ENCODE measurements at places on chromosomes 5 and 9.
A peak's percentile ranks its signal among the peaks of the same experiment; 100 is the strongest.

DNA sequence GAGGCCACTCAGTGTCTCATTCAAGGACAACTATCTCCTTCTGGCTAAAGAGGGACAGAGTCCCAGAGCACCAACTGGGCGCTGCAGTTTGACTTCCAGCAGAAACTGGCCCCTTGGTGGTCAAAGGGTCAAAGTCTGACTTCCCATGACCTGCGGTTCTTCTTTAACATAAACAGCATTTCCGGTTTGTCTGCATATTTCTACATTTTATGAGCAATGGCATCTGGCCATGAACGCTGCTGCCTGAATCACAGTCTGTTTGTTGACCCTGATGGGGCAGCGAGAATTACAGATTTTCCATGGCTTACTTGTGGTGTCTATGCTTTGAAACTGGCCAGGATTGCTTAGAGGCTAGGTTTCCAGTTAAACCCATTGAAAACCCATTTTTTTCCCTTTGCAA lies 1.3 kb downstream of the TNFSF15 start:
- DNase-seq, result no peak

GRCh38 chr9:115127191-115127817 lies 9.3 kb upstream of the TNC start:
- no peak for DNase-seq

DNA sequence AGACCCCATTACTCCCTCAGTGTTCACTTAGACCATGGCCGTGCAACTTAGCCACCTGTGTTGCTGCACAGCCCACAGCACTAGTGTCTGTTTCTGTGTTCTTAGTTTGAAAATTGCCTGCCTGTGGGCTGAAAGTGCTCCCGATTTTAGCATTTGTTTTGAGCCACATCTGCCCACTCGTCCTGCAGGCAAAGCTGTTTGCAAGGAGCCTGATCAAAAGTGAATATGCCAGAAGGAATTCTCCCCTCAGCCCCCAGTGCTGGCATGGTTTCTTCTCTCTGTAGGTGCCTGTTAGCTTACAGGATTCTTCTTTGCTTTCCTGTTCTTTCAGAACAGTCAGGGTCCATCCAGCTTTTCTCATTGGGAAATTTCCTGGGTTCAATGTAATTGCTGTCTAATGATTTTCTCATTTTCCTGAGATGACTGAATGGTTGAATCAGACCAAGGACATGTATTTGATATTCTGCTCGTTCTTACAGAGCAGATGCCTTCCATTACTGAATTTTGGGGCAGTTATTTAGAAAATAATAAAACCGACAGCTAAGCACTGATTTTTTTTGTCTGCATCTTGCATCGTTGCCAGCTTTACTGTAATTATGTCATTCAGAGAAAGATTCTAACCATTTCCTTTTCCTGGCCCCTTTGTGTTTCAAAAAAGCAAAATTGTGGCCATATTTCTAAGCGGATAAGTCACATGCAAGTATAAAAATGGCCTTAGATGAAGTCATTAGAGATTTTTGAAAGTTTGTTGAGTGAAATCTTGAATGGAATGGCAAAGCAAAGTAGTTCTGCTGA lies 111.1 kb upstream of the CKMT2 start:
- no peak for DNase-seq

DNA sequence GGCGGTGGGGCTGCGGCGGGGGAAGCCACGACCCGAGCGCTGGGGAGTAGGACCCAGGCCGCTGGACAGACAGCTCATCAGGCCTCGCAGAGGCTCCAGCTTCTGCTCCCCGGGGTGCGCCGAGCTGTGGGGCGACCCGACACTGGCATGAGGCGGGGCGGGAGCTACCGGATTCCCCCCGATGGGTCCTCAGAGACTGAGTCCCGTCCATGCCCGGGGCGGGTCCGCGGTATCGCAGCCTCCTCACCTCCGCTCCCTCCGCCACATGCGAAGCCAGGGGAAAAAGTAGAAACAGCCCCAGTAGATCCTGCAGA lies 2.6 kb upstream of the CCL27 start:
- DNase-seq, result no peak

- no peak for DNase-seq
Measured at GRCh38 chr5:113776168-113776567, 262.7 kb downstream of the YTHDC2 start.

DNA sequence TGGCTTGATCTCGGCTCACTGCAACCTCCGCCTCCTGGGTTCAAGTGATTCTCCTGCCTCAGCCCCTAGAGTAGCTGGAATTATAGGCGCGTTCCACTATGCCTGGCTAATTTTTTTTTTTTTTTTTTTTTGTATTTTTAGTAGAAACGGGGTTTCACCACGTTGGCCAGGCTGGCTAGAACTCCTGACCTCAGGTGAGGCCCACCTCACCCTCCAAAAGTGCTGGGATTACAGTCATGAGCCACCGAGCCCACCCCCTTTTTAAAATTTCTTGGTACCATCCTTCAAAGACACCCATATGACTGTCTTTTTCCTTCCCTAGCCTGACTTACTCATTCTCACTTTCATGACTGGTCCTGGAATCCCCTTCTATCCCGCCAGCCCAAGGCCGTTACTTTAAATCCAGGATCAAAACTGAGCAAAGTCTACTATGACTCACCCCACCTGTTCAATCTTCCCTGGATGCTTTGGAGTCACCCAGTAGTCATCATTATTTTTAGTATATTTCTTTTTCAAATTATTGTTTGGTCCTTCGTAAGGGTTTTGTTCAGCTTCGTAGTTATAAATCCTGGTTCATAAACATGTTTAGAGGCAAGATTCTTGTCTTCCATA lies 1.2 kb upstream of the TBCA start:
- no peak for DNase-seq

- DNase-seq, result no peak
Measured at GRCh38 chr5:39199335-39199734, 20.0 kb downstream of the FYB1 start.

DNA sequence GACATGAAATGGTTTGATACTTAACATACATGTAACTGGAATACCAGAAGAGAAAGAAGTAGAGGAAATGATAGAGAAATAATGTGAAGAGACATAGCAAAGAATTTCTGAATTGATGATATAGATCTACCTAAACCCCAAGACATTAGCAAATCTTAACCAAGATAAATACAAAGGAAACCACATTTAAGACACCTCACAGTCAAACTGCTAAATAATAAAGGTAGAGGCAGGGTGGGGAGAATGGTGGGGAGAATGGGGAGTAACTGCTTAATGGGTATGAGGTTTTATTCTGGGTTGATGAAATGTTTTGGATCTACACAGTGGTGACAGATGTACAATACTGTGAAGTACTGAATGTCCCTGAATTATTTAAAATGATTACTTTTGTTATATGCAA lies 17.5 kb downstream of the CARNMT1 start:
- no peak for DNase-seq

DNA sequence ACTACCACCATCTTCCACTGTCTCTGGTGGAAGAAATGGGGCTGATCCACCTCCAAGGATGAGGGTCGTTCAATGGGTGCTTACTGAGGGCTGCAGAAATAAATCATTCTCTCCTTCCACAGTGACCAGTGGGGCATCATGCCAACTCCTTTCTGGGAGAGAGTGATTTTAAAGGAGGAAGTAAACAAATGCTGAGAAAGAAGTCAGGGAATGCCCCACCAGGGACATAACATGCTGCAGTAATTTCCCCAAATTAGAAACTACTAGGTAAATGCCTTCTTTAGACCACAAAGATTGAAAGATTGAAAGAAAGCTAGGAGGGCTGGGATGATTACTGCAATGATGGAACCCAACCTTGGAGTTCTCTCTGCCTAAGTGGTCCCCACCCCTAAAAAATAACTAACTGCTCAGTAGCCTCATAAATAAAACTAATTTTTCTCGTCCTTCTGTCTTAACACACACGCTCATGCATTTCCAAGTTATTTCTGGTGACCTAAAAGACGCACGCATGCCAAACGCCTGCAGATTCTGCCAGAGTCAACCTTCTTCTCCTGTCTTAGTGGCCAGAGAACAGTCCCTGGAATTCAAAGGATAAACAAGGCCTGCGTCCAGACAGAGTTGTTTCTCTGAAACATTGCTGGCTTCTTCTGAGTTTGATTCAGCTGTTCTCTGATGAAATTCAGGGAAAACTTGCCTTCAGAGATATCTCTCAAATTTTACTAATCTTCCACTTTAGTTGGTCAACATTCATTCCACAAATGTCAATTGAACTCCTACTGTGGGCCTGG lies 250.0 kb downstream of the NR3C1 start:
- DNase-seq, result no peak

DNA sequence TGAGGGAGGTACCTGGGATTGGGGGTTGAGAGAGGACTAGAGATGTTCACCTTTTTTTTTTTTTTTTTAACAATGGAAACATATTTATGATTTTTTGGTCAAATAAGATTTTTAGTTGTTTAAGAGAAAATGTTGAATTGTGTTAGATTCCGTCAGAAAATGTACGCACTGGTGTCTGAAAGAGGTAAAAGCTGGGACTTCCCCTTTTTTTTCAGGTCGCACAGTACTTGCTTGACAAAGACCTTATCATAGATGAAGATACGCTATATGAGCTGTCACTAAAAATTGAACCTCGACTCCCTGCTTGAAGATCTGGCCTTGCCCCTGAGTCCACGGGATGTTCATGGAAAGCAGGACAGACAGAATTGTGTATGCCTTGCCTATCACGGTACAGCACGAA lies 7.7 kb upstream of the CKMT2 start:
- no peak for DNase-seq

DNA sequence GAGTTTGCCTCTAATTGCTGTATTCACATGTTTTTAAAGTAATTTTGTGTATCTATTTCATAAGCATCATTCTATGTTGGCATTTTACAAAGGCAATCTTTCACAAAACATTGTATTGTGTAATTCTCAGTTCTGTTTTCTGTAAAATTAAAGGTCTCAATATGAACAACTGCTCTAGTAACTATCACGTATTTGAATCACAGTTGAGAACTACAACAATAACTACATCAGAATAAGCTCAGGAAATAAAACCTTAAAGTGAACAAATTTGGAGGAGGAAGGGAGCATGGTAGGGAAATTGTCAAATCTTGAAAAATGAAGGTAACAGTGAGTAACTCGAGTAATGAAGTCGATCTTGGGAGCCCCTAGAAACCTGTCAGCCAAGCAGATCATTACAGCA lies 22.5 kb upstream of the CAMK4 start:
- no peak for DNase-seq

DNA sequence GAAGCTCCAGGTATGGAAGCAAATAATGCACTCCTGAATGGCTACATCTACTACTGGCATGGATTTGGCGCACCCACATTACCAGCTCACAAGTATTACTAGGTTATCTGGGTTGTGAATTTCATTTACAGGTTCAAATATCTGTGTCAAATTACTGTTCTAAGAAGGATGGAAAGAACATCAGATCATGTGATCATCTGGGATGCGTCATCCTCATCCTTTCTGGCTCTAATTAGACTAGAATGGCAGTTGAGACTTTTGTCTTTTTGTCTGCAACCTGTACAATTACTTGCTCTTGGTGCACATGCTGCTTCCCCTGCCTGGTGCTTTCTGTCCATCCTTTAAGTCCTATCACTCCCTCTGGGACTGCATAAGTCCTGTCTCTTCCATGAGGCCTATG lies 64.1 kb downstream of the PJA2 start:
- DNase-seq, result no peak

GRCh38 chr5:159891371-159891770 lies 24.9 kb upstream of the ADRA1B start:
- DNase-seq, result no peak

GRCh38 chr9:124306098-124306735 lies 48.5 kb downstream of the NEK6 start:
- no peak for DNase-seq

- DNase-seq, result no peak
Measured at GRCh38 chr5:160315968-160316367, 3.6 kb upstream of the CCNJL start.

- DNase-seq, result no peak
Measured at GRCh38 chr9:111857555-111858211, 38.9 kb upstream of the UGCG start.

GRCh38 chr9:114782586-114782985 lies 23.3 kb downstream of the TNFSF15 start:
- DNase-seq, result no peak

DNA sequence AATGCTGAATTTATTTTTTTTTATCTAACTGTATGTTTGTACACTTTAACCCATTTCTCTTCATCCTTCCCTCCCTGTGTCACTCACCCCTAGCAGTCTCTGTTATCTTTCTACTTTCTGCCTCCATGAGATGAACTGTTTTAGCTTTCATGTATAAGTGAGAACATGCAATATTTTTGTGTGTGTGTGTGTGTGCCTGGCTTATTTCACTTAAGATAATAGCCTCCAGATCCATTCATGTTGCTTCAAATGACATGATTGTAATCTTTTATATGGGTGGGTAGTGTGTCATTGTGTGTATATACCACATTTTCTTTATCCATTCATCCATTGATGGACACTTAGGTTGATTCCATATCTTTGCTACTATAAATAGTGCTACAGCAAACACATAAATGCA lies 1023.9 kb downstream of the TLE1 start:
- DNase-seq, result no peak

DNA sequence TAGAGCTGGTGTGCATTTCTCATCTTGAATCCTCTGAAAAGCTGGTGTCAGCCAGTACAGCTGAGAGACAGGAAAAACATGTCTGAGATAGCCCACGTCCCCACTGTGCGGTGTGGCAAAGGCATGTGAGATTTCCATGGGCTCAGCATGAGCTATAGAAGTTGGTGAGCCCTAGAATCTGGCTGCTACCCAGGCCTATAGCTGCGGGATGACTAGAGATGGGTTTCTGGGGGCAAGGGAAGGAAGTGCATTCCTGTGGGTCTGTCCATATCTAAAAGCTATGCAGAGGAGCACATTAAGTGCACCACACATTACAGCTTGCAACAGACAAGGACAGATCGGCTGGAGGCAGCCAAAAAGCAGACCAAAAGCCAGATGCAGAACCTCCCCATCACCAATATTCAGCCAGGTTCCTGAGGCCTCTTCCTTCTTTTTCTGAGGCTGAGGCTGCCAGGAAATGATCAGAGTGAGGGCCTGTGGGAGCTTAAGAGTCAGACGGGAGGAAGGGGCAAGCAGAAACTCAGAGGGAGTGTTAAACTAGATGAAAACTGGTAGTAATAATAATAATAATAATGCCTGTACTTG lies 55.8 kb upstream of the RANBP3L start:
- DNase-seq, result no peak

DNA sequence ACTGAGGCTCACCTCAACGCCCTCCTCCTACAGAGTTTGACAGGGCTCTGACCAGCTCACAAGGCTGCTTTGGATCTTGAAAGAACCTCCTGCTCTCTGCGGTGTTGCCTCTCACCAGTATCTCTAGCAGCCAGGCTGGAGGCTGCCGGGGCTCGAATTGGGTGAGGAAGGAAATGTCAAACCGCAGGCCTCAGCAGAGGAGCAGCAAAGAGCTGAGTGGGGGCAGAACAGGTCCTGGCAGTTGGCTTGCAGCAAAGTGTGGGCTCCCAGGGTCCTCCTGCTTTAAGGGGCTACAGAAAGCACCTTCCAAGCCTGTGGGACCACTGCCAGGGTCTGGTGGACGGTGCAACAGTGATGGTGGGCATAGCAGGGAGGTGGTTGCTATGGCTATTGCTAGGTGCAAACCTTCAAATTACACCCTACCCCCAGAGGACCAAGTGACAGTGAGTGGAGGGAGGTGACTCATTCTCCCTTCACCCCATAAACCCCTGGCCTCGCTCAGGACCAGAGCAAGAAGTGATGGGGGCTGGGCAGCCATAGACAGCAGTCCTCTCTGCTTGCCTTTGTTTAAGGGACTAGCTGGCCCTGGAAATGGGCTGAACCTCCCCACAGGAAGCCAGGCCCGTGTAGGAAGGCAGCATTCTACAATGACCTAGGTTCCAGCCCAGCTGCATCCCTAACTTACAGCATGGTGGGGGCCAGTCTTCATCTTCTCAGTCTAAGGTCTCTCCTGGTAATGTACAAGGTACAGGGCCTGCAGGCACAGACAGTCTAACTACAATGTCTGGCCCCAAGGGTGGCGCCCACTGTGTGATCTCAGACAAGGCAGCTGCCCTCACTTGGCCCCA lies 18.7 kb downstream of the LCP2 start:
- peak; percentile 78 for DNase-seq
